NCI-H748 treated with DMSO at 0.1 percent for 48 hours (cell line): ENCODE measurements at places on chromosomes 7 and 10.
A peak's percentile ranks its signal among the peaks of the same experiment; 100 is the strongest.

DNA sequence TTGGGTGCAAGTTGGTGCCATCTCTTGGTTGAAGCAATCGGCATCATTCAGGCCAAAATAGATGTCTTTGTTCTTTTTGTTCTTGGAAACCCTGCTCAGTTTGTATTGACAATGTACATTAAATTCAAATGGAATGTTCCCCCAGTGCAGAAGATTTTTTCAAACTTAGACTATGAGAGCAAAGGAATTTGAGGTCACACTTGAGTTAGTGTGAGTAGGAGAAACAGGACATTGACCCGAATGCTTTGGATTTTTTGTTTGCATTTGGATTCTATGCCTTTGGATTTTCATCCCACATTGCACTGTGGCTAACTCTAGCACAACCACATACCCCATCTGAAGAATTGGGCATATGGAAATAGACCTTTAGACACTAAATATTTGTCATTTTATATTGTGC is 480.0 kb downstream of the GALNT17 start:
- no peak for DNase-seq

- peak; percentile 49 for DNase-seq
Observed at GRCh38 chr7:24981171-24981951, 1.4 kb upstream of the OSBPL3 start.

DNA sequence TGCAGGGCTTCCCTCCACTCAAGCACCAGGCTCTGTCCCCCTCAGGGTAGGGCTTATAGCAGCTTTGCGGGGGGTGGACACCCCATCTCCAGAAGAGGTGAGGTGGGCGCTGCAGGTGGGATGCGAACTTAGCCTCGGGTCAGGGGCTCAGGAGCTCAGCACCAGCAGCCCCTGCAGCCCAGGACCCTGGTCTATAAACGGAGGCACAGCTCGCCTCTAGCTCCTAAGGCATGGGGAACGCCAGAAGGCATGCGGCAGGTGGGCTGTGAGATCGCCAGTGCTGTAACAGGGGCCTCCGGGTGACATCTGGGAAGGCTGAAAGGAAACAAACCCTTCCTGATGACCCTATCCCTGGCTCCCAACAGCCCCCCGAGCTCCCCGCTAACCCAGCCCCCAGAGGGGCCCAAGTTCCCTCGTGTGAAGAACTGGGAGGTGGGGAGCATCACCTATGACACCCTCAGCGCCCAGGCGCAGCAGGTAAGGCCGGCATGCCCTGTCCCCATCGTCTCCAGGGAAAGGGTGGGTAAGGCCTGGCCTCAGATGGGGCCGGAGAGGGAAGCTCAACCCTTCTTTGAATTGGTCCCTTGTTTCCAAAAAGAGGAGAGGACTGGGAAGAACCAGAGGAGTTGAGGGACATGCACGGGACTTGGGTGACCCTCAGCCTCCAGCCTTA is 4.2 kb downstream of the NOS3 start:
- no peak for DNase-seq

DNA sequence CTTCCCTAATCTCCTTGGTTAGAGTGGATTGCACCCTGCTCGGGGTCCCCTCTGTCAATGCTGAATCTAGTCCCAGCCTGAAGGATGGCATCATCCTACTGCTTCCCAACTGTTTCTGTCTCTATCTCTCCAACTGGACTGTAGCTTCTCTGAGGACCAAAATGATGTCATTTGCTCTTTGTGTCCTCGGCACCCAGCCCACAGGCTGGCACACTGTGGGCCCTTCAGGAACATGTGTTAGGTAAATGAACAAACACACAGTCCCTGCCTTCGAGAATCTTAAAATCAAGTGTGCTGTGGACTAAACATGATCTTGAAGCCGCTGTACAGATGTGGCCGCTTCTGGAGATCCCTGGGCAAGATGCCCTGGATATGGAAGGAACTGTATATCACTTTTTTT is 5.0 kb upstream of the CDH23 start:
- no peak for DNase-seq

- no peak for DNase-seq
Observed at GRCh38 chr7:97039374-97040065, 14.9 kb upstream of the DLX5 start.

GRCh38 chr7:27346531-27347275 is 104.1 kb downstream of the EVX1 start:
- peak; percentile 47 for DNase-seq

DNA sequence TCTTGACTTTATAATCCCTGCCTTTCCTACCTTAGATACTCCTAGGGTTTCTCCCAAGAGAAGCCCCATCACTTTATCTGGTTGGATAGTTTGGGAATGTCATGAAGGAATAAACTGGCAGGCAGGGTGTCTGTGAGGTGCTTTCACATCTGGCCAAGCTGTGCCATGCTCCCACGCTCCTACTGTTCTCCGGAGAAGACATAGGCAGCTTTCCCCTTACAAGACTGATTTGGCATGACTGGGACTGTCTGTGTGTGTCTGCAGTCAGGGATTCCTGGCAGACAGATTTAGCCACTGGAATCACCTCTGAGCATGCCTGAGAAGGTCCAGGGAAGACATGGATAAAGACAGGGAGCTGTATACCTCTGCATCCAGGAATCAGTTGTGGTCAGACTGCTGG is 45.3 kb downstream of the HK1 start:
- DNase-seq = no peak

- DNase-seq = no peak
Observed at GRCh38 chr10:26422977-26423376, 15.2 kb upstream of the APBB1IP start.

DNA sequence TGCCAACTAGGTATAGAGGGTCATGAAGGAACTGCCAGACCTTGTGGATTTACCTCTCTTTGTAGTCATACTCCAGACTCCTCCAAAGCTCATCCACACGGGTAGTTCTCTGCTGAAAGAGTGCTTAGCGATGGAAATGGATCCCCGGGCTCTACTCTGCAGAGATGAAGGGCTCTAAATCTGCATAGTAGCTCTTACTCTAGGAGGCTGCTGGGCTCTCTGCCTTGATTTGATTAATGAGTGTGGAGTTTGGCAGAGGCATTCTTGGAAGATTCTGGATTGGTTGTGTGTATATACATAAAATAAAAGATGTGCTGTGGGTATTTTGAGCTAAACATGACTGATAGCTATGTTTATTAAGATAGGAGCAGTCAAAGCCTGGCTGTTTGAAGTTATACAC is 21.3 kb upstream of the CPXM2 start:
- no peak for DNase-seq
